Erythroblast (primary cell): ENCODE measurements at places on chromosomes 3 and 15.

DNA sequence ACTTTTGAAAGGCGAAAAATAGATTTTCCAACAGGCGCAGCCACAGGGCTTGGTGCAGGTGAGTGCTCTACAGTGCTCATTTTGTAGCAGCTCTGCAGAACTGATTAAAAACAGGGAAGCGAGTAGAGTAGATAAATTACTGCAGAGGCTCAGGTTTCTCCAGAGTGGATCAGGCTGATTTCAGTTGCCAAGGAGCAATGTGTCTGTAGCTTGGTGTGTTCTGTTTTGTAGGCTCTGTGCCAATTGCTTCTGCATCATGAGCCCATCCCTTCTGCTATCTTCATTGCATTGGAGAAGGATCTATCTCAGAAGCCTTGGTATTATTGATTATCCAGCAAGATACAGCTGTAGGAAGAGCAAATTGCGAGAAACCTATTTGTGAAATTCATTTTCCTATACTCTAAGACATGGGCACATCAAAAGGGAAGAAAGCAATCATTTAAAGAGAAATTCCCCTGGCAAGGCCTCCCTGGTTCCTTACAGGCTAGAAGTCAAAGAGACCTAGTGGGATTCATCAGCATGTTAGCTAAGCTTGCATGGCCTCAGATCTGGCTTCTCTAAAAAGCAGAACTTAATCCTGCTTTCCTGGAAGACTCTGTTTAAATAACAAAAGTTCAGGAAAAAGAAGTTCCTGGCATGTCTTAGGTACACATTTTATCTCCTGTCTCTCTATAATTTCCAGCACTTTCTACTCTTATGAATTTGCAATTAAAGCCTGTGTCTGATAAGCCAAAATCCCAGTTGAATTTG lies 432.4 kb upstream of the ATP10A start:
- no peak for DNase-seq

DNA sequence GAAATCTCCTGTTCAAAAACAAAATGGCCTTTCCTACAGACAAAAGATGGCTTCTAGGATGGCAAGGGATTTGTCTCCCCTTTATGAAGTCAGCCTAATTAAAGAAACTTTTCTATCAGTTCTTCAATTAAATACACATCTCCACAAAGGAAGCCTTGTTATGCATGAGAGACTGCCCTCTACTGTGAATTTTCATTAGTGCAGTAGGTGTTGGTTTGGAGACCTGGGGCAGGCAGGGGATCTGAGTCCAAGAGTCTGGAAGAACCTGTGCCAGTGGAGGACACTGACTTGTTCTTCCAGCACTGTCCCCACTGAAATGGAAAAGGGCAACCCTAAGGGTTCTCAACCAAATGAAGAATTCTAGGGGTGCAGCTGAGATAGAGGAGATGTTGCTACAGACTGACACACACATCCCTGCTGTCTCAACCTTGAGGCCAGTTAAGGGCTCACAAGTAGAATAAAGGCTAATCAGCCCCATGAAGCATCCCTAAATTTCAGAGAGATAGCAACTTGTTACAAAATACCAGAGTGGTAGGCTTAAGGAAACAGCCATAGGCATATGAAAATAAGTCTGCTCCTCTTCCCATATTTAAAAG lies 174.0 kb upstream of the PRICKLE2 start:
- peak; percentile 24 for DNase-seq

DNA sequence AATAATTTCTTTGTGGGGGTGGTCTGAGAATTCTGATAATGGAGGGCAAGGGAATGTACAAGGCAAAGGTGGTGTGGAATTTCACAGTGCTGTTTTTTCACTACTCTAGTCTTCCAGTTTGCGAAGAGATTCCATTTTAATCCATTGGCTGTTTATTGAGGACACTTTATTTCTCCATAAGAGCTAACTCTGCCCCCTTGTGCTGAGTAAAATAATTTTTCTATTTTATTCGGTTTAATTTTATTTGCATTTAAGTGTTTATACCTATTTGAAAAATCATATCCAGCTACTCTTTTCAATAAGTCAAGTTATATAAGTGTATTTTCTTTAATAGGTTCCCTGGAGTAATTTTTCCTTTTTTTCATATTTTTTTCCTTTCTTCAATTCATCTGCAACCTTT lies 840.1 kb downstream of the TUSC7 start:
- no peak for DNase-seq

DNA sequence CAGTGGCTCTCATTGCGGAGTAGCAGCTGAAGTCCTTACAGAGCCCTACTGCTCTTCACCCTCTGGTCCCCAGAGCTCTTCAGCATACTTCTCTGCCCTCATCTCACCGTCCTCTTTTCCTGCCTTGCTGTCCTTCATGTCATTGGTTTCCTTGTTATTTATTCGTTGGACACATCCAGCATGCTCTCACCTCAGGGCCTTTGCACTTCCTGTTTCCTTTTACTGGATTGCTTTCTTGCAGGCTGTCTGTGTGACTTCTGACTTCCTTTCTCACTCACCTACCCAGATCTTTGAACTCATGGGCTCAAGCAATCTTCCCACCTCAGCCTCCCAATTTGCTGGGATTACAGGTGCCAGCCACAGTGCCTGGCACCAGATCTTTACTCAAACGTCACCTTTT lies 127.1 kb downstream of the NR1D2 start:
- no peak for DNase-seq

GRCh38 chr15:48330105-48330785 lies 984 bp upstream of the DUT start:
- DNase-seq, result peak; percentile 46

- DNase-seq, result no peak
Observed at GRCh38 chr3:19559724-19560442, 374.1 kb downstream of the EFHB start.

DNA sequence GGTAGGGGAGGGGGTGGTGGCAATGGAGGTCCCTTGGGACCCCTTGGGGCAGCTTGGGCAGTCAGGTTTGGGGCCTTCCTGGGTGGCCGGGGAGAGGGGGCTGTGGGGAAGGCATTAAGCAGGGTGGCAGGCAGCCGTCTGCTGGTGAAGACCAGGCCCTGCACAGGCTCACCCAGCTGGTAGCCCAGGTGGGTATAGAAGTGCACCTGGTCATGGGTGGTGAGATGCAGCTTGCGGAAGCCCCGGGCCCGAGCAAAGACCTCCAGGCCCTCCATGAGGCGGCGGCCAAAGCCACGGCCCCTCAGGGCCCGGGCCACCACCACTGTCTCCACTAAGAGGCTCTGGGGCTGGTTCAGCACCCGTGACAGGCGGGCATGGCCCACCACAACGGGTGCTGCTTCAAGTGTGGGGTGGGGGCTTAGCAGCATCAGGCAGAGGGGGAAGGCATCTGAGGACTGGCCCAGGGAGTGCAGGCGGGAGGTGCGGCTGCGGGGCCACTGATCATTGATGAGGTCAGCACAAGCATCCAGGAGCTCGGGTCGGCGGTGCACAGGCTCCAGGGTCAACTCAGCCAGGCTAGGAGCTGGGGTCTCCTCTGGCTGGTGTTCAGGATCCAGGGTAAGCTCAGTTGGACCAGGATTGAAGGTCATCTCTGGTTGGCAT lies 2.4 kb downstream of the HYAL3 start:
- no peak for DNase-seq

DNA sequence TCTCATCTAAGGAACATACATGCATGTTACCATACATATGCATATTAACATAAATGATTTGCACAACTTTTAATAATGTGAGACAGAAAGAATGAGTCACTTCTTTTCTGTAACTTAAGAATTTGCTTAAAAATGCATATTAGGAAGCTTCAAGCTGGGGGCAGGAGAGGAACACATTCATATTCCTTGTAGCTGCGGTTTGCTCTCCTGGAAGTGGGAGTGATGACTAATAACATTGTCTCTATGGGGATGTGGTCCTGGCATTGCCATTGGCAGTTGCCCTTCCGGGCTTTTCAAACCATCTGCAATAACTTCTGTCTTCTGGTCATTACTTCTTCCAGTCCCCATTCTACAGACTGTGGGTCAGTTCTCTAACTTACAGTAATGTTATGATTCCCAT lies 15.6 kb downstream of the CHST2 start:
- DNase-seq, result no peak

DNA sequence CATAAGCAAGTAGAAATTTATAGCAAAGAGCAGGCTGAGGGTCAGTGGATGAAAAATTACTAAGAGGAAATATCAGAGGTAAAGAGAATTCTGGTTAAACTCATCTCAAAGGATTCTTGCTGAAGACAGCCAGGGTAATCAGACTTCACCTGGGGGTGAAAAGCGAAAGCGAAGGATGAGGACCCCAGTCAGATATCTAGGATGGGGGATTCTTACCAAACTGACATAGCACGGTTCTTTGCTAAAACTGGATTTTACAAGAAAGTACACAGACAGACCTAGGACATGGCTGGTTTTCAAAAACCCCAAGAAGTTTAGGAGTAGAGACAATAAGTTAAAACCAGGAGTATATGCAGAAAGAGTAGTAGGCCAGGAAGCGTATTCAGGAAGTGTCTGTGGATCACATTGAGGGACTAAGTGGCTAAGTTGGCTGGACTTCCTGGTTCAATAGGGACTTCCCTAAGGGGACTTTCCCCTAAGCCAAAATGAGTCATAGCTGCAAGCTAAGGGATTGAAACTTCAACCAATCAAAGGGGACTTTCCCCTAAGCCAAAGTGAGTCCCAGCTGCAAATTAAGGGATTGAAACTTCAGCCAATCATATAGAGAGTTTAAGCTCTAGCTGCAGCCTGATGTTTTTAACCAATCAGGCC lies 2.4 kb upstream of the CFAP91 start:
- no peak for DNase-seq

DNA sequence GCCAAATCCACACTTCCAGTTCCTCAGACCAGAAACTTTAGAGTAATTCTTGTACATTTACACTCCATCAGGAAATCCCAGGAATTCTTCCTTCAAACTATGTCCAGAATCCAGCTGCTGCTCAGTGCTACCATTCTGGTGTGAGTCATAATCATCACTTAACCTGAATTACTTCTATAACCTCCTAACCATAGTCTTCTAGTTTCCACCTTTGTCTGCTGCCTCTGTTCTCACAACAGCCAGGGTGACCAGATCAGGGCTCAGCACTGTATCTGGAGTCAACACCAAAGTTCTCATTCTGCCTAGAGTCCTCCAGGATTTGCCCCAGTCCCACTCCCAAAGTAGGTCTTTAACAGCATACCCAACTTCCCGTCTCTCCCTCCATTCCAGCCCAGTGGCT lies 3.4 kb downstream of the CLDND1 start:
- no peak for DNase-seq

GRCh38 chr15:91878319-91878870 lies 24.9 kb downstream of the SLCO3A1 start:
- no peak for DNase-seq

DNA sequence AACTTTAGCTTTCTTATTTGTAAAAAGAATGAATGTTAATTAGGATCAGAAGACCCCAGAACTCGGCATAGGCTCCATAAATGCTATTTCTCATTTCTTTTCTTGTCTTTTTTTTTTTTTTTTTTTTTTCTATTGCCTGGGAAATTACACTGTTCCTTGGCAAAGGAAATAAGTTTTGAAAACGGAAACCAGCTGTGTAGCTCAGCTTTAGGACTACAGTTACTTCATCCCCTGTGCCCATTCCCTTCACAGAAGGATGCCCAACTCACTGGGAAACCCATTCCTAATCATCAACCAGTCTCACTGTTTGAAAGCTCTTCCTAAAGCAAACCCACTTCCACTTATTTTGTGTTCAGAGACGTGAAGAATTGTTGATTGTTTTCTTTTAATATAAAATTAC lies 254.0 kb upstream of the IL12A start:
- no peak for DNase-seq

DNA sequence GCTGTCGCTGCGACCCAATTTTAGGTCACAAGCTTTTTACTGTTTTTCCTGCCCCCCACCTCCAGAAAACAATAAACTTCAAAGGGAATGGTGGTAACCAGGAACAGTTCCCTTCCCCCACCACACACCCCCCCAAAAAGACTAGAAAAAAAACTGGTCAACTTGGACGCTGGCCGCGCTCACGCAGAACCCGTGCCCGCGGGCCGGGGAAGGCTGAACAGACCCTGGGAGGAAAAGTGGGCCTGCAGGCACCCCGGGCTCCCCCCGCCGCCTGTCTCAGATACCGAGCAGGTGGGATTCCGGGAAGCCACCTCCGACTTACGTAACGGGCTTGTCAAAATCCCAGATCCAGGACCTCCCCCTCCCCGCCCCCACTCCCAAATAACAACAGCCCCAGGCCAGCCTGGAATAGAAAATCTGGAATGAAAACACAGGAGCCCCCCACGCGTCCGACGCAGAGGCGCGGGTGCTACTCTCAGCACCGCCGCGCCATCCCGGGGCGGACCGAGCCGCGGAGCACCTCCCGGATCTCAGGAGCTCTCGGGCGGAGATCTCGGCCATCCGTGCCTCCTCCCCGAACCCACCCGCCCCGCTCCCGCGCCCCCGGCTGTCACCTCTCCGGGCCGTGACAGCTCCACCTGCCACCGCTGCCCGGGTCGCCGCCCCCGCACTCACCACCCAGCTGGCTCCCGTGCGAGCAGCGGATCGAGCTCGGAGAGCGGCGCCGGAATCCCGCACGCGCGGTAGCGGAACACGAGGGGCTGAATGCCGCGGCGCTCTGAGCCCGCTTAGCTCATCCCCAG lies 557 bp downstream of the DENND4A start:
- DNase-seq, result peak; percentile 88

DNA sequence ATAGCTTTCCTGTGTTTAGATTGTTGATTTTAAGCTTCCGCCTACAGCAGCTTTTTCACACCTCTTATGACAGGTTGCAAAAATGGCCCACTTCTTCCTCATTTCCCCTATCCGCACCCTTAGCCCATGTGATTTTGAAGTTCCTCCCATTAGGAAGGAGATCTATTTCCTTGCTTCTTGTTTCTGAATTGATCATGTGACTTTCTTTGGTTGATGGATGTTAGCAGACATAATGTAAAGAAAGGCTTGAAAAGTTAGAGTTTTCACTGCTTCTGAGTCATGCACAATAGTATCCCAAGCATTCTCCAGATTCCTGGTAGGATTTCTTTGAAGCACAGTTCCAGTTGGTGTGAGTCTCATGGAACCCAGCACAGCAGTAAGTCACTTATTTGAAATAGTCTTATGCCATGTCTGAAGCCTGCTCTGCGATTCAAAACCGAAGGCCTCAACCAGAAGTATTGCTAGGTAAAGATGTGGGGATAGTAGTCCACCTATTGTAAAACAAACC lies 76.6 kb downstream of the EDEM1 start:
- no peak for DNase-seq

DNA sequence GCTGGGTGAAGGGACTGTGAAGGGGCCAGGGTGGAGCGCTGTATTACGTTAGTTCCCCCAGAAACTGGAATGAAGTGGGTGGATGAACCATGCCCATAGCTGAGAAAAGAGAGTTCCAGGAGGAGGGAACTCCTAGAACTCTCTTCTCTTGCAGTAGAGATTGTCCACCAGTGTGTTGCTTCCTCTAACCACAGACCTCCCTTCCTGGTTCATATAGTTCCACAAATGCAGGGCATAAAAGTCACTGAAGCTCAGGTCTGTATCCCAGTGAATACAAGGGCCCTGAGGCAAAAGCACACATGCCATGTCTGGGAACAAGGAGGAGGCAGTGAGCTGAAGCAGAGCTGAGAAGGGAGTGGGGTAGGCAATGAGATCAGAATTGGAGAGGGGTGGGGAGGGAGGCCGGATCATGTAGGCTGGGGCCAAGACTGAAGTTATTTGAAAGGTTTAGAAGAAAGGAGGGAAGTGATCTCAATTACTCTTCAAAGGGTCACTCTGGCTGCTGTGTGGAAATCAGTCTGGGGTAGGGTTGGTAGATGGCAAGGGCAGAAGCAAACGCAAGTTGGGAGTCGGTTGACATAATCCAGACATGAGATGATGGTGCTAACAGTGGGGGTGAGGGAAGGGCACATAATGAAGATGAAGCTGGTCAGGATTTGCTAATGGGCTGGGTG lies 6.5 kb downstream of the A4GNT start:
- DNase-seq, result no peak
